ENCODE measurements at places on chromosomes 5 and 9.

GRCh38 chr5:44454002-44454401, 64.8 kb upstream of the FGF10 start:
- DNase-seq: no peak

DNA sequence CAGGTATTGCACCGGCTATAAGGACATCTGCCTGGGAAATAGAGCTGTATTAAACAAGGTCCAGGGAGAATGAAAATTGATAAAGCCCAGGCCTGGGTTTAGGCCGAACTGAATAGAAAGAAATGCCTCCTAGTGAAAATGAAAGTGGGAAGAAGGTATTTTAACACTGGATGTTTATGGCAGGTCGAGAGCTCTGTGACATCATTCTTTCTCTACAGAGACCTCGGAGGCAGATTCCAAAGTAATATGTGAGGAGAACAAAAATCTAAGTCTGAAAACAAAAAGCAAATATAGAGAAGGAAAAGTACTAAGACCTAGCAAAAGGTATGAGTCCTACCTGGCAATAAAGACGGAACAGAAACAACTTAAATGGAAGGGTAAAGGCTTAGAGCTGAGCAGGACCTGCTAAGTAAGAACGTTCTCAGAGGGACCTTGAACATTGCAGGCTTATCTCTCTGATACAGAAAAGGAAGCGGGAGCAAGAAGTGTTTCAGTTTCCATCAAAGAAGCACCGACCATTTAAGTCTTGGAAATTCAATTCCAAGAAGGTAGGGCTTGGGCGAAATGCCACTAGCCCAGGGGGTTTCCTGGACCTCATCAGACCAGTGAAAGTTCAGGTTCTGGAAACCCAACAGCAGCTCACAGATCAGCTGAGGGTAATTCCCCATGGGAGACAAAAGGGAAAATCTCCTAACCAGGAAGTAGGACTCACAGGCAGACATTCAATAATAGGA, 80.0 kb downstream of the SUSD1 start:
- peak; percentile 61 for DNase-seq

GRCh38 chr5:95843733-95844223, 21.3 kb upstream of the GLRX start:
- DNase-seq: peak; percentile 54

- no peak for DNase-seq
Observed at GRCh38 chr9:5895782-5896181, 5.1 kb downstream of the MLANA start.

DNA sequence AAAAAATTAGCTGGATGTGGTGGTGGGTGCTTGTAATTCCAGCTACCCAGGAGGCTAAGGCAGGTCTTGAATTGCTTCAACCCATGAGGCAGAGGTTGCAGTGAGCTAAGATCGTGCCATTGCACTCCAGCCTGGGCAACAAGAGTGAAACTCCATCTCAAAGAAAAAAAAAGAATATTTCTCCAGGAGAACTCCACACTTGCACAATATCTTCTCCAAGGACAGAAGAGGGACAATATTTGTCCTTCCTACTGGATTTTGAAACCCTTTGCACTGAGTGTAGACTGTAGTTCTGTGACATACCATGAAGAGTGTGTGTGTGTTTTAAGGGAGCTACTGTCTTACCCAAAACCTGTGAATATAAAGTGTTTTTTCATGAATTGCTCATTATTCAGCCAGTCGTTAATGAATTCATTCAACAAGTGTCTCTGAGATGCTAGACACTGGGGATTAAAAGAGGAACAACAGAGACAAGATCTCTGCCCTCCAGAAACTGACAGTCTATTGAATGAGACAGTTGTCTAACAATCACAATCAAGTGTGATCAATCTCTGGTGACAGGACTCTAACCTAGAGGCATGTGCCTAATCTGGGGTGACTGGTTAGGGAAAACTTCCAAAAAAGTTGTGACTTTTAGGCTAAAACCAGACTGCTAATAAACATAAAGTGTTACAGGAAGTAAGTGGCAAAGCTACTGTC, 9.8 kb upstream of the UBE2D2 start:
- no peak for DNase-seq

DNA sequence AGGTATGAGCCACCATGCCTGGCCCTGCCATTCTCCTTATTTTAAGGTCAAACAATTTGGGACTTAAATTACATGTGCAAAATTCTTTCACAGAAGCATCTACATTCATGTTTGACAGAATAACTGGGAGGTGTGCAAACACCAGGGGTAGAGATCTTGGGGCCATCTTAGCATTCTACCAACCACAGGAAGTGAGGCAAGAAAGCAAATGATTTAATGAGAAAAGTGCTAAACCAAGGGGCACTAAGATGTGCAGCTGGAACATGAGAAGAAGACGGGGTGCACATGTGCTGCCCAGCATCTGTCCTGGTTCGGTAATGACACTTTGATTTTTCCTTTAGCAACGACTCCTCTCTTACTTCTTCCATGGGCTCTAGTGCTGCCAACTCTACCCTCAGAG, 1.2 kb upstream of the F12 start:
- DNase-seq: peak; percentile 50

DNA sequence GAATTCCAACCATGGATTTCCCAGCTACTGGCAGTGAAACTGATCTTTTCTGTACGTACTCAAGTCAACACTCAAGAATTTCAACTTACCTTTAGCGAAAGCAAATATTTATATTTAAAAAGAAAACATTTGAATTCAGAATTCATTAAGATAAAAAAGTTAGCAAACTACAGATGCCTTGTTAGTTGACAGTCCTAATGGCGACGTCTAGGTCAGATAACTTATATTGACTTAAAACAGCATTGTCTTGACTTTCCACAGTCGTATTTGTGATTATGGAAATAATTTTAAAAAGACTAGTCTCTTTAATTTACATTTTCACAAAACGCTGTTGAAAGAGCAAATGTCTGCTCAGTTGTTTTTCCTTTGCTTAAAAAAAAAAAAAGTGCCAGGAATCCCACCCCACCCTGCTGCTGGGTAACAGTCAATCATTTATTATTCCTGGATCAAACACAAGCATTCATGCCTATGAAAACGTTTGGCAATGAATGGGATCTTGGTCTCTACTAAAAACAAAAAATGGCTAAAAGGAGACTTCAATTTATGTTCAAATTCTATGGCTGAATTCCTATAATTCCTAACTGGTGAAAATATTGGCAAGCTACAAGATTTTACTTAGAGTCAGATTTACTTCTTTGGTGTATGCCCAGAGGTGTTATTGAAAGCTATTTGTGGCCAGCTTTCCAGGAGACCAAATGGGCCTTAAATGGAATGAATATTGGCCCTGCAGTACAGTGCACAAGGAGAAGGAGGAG, 22.0 kb downstream of the OR2S2 start:
- no peak for DNase-seq

DNA sequence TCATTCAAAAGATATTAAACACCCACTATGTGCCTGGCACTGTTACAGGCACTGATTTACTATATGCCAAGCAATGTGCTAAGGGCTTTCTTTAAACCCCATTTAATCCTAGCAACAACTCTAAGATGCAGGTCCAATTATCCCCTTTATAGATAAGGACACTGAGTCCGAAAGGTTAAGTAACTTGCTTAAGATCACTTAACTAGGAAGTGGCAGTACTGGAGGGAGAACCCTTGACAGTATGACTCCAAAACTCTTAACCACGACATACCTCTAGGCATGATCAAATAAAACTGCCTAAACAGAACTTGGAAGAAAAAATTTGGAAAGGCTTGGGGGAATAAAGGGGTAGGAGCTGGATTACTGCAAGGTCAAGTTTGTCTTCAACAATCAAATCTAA, 1.7 kb downstream of the RAB14 start:
- no peak for DNase-seq

- no peak for DNase-seq
Observed at GRCh38 chr5:62043289-62044280, 262.4 kb upstream of the KIF2A start.

DNA sequence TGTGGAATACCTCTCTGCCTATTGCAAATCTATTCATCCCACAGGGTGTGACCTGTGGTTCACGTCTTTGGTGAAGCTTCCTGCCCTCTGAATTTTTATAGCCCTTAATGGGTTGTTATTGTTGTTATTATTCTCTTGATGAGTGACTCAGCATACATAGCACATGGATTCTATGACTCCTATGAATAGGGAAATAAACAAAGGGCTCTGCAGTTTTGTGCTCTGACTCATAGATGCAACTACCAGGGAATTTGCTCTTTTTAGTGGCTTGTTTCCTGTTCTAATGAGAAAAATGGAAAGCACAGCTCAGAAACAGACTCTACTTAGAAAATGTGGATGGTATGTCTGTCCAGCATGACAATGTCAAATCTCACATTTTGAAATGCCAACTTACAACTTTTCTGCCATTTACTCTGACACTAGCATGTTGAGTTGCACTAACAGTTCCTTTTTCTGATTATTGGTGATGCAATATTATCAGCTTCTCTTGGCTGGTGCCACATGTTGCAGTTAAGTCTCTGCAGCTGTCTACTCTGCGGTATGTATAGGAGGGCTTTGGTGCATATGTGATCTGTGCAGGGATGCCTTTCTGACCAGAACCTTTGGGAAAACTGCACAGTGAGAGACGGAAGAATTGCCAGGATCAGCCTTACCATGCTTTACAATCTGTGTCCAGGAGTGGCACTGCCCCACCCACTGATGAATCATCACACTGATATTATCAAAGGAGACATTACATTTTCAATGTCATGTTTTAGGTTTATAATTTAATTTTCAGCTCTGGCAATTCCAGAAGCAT, 996.4 kb upstream of the WWC1 start:
- no peak for DNase-seq

- DNase-seq: no peak
Observed at GRCh38 chr9:119836036-119836435, 466.8 kb upstream of the BRINP1 start.

GRCh38 chr9:134602547-134603362, 38.8 kb upstream of the COL5A1 start:
- no peak for DNase-seq

- DNase-seq: no peak
Observed at GRCh38 chr5:124045412-124045811, 533.4 kb downstream of the CSNK1G3 start.

GRCh38 chr5:67243944-67244343, 47.3 kb upstream of the CD180 start:
- no peak for DNase-seq

DNA sequence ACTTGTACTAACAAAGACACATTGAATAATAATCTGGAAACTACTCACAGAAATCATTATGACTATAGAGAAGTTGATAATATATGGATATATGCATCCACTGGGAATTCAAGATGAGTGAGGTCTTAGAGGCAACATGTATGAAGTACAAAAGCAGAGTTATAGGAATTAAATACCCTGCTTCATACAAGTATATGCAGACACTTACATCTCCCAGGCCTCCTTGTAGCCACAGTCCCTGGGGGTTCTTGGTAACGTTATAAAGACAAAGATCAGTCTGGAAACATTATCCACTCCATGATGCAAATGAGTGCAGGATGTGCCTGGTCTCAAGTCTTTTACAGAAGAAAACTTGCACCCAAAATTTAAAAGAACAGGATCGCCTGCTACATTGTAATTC, 92.4 kb upstream of the ANXA1 start:
- DNase-seq: no peak

DNA sequence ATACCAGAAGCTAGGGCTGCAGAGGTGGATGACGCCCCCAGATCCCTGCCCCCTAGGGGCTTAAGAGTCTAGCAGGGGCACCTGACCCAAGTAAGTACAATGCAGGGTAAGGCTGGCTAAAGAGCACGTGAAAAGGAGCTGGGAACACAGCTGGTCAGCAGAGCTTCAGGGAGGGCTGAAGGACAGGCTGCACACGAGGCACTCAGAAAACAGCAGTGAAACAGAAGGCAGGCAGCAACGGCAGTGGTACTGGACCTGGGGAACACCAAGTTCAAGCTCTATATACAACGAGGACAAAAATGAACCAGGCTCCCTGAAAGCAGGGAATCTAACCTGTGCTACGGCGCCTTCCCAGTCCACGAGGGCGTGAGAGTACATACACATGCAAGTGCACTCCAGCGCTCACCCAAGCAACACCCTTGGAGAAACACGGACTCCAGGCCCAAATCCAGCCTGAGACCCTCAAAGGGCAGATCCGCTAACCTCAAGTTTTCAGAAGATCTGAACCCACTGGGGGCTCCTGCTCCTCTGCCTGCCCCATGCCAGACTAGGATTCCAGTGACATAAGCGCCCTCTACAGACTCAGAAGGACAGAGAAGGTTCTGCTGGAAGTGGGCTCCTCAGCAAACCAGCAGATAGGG, 57.4 kb downstream of the PSMB7 start:
- DNase-seq: no peak

- DNase-seq: no peak
Observed at GRCh38 chr9:22921742-22922141, 475.1 kb downstream of the DMRTA1 start.

DNA sequence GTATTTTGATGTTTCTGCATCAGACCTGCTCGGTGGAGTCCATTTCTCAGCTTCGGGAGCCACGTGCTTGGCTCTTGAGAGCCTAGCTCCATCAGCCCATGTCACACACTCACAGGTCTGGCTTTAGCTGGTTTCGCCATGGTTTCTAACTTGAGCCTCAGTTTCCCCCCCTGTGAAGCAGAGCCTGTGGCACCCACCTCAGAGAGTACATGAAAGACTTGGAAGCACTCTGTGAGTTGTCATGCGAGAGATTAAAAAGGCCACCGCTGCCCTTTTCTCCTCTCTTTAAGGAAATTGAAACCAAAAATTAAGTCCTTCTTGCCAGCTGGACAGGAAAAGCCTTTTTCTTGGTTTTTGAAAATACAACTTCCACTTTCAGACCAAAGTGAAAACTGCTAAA, 8.8 kb downstream of the TENT4A start:
- no peak for DNase-seq

GRCh38 chr5:124511791-124512190, 234.6 kb downstream of the ZNF608 start:
- DNase-seq: no peak

- DNase-seq: no peak
Observed at GRCh38 chr9:129619787-129620668, 873 bp downstream of the C9orf50 start.

DNA sequence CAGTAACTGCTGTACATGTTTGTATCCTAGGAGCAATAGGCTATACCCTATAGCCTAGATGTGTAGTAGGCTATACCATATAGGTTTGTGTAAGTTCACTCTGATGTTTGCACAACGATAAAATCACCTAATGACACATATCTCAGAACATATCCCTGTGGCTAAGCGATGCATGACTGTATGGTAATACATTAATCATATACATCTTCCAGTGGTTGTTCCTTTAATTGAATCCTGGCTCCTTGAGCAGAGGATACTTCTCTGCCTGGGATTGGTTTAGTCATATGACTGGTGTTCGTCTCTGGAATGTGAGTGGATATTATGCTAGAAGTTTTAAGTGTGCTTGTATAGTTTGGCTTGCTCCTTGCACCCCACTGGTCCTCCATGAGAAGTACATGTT, 425.8 kb downstream of the MAN2A1 start:
- DNase-seq: no peak

DNA sequence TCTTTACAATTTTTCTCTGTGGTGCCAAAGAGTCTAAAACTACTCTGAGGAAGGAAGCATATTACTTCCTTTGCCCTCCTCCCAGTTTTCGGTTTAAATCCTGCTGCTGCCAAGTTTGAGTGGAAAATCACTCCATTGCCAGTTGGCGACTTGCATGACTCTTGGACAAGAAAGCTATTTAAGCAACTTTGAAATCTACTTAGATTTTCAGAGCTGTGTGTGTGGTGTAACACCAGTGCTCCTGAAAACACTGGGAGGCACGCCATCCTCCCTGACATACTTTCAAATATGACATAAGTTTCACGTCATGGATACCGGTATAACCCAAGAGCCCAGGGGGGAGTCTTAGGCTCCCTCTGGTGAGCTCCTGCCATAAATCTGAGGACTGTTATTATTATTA, 83.5 kb upstream of the RIOK2 start:
- DNase-seq: no peak

GRCh38 chr5:4422247-4422646, 717.9 kb upstream of the ADAMTS16 start:
- DNase-seq: no peak
